ENCODE measurements at places on chromosomes 1 and 21.

GRCh38 chr1:213295860-213296259 is 244.8 kb downstream of the RPS6KC1 start:
- DNase-seq: no peak

DNA sequence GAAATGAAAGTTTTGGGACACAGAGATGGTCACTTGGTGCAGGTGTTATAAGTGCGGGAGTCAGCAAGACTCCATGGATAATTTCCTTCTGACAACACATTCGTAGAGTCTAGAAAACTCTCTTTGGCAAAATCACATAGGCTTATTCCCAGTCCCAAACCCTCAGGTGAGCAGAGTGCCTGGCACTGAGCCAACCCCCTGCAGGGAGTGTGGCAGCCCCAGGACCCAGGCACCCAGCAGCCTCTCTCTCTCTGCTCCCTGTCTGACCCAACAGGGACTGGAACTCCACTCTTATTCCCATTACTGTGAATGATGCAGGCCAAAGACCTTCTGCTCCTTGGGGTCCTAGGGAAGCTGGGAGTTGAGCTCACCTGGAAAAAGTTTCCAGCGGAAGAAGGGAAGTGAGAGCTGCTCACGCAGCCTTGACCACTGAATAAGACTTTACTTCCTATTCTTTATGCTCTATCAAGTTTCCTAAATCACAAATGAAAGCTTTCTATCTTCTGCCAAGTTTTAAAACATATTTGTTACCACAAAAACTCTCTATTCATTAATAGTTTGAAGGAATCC is 132.6 kb upstream of the ETV3 start:
- no peak for DNase-seq

DNA sequence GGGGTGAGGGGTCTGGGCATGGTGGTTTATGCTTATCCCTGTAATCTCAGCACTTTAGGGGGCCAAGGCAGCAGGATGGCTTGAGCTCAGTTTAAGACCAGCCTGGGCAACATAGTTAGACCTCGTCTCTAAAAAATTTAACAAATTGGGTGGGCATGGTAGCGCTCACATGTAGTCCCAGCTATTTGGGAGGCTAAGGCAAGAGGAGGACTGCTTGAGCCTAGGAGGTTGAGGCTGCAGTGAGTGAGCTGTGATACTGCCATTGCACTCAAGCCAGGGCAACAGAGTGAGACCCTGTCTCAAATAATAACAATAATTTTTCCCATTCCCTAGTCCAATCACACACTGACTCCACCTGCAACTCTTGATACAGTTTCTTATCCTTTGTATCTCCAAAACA is 6.3 kb downstream of the WASF2 start:
- no peak for DNase-seq

DNA sequence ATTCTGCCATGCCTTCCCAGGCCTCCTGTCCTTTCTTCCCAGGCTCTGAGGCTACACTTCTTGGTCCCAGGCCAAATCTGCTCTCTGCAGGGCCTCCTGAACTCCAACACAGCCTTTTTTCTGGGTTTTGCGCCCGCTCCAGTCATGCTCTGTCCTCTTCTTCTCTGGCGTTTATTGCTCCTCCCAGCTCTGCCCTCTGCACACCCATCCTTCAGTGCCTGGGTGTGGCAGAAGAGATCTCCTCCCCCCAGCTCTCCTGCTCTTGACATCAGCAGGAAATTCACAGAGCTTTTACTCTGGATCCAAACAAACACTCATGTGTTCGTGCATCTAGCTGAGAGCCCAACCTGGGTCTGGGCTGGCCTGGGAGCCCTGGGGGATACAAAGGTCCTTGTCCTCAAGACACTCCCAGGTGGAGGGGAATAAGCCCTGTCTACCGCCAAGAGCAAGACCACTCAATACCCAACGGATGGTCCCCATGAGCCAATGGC is 22.9 kb upstream of the EPS8L3 start:
- DNase-seq: no peak

DNA sequence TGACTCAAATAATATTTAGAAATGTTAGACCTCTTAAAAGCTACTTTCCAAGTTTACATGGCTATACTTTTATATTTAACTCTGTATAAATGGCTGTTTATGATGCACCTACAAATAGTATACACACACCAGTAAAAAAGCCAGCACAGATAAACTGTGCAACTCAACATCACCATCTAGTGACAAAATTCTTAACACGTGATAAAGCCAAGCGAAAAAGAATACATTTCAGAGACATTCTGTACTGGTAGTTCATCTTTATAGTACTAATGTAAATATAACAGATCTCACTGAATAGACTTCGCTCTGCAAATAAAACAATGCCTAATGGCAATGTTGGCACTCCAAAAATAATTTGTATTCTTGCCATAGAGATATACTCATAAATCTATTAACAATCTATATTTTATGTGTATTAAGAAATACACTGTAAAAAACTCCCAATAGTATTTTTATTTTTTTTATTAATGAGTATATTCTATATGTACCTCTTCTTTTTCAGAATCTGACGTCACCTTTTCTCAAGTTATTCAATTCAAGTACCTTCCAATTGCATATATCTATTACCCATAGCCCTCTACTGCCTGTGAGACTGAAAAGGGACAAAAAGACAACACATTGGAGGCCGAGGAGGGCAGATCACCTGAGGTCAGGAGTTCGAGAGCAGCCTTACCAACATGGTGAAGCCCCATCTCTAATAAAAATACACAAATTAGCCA is 100.2 kb downstream of the DPYD start:
- DNase-seq: no peak

GRCh38 chr1:3054474-3054873 is 14.5 kb upstream of the PRDM16 start:
- DNase-seq: no peak
